Sciatic nerve (tissue), 2 donors: ENCODE measurements at places on chromosomes 6 and 20. TPM values are rescaled to one million over a fixed set of nuclear protein-coding genes. Genes with fewer than 3 reads are reported as not detected.
A peak's percentile ranks its signal among the peaks of the same experiment; 100 is the strongest.

Gene SLCO4A1
- total RNA-seq: 31.1 TPM

Gene SLC44A4
- total RNA-seq: 2.1 TPM

Gene ESR1
- 16.5 TPM for total RNA-seq

Gene IL17F
- total RNA-seq: not detected

Gene SNX3
- total RNA-seq: 145 TPM

DNA sequence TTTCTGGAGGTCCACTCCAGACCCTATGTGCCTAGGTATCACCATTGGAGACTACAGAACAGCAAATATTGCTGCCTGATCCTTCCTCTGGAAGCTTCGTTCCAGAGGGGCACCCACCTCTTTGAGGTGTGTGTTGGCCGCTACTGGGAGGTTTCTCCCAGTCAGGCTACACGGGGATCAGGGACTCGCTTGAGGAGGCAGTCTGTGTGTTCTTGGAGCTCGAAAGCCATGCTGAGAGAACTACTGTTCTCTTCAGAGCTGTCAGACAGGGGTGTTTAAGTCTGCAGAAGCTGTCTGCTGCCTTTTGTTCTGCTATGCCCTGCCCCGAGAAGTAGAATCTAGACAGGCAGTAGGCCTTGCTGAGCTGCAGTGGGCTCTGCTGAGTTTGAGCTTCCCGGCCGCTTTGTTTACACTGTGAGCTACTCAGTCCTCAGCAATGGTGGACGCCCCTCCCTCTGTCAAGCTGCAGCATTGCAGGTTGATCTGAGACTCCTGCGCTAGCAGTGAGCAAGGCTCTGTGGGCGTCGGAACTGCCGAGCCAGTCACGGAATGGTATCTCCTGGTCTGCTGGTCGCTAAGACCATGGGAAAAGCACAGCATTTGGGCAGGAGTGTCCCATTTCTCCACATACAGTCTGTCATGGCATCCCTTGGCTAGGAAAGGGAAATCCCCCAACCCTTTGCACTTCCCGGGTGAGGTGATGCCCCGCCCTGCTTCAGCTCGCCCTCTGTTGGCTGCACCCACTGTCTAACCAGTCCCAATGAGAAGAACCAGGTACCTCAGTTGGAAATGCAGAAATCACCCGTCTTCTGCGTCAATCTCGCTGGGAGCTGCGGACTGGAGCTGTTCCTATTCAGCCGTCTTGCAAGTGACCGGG, 32.5 kb upstream of the ASCC3 start:
- no peak for DNase-seq

DNA sequence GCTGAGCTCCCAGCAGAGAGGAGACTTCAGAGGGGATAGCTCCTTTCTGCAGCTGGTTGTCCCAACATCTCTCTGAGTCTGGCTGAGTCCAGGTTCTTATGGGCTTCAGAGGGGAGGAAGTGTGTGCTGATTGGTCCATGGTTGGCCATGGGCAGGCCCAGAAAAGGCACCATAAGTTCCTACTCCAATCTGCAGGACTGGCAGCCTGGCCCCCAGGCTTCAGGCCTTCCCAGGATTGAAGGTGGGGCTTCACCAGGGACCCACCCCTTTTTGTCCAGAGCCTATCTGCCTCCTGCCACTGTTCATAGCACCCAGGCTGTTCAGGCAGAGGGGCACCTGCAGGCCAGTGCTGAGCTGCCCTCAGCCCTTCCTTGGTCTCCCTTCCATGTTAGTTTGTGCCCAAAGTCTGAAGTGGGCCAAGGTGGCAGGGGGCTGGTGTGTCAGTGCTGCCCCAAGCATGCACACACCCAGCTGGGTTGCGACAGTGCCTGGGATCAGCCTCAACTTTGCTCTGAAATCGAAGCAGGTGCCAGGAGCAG, 21.6 kb upstream of the TOP1 start:
- no peak for DNase-seq

GRCh38 chr6:157552820-157553485, 172.0 kb downstream of the ZDHHC14 start:
- no peak for DNase-seq

DNA sequence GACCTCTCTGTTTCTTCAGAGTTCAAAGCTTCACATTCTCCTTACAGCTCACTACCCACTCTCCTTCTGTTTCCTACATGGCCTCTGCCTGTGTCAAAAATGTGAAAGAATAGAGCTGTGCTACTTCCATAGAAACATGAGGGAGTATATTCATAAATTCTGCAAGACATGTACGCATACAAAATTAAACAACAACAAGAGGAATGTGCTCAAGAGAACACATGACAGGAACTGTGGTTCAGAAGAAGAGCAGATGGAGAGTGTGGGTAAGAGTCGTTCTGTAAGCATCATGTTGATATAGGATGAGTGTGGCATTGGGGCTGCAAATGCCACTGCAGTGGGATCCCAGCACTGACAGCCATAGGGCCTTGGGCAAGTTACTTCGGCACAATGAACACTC, 266.6 kb upstream of the SASH1 start:
- no peak for DNase-seq

DNA sequence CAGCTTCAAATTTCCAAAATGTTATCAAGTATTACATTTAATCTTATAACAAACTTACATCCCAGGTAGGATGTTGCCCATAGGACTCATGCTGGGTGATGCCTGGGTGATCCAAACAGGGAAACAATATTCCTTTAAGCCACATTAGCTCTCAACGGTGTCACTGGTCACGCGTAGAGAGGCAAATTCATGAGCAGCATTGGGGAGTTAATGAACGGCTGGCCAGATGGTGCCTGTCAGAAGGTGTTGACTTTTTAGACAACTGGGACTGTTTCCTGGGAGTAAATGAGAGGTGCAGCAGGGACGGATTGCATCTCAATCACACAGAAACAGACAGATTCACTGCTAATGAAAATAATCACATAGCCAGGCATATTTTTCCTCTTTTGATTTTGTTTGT, 83.3 kb upstream of the ID4 start:
- DNase-seq: no peak

- no peak for DNase-seq
Observed at GRCh38 chr6:165751486-165751885, 88.4 kb upstream of the PDE10A start.

DNA sequence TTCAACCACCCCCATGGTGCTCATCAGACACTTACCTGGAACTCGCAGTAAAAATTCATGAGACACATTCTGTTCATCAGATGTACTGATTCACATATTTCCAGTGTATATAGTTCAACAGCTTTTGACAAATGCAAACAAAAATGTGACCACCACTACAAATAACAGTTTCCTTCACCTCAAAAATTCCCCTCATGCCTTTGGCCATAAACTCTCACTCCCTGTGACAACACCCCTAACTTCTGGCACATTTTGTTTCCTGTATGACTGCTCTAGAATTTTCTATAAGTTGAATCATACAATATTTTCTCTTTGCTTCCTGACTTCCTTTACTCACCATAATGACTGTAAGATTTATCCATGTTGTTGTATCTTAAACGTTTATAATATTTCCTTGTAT, 63.7 kb downstream of the C6orf118 start:
- DNase-seq: no peak

GRCh38 chr6:11076540-11076939, 17.1 kb upstream of the SMIM13 start:
- DNase-seq: no peak

DNA sequence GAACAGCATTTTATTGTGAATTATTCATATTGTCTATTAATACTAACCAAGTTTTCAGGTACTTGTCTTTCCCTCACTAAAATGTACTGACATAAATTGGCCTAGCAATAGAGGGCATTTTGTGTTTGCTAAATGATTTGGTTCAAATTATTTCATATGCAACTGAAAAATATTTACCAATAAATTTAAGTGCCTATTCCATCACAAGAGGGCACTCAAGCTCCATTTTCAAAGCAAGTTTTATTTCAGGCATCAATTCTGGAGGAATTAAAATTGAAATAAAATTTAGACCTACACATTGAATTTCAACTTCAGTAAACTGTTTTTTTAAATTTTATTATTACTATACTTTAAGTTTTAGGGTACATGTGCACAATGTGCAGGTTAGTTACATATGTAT, 114.3 kb upstream of the SYNCRIP start:
- DNase-seq: no peak

- peak; percentile 67 for DNase-seq
Observed at GRCh38 chr6:118980063-118980462, 45.1 kb upstream of the MCM9 start.

GRCh38 chr20:49270177-49270576, 7.7 kb downstream of the ZNFX1 start:
- no peak for DNase-seq

- DNase-seq: no peak
Observed at GRCh38 chr6:87184762-87185250, 29.4 kb downstream of the ZNF292 start.

DNA sequence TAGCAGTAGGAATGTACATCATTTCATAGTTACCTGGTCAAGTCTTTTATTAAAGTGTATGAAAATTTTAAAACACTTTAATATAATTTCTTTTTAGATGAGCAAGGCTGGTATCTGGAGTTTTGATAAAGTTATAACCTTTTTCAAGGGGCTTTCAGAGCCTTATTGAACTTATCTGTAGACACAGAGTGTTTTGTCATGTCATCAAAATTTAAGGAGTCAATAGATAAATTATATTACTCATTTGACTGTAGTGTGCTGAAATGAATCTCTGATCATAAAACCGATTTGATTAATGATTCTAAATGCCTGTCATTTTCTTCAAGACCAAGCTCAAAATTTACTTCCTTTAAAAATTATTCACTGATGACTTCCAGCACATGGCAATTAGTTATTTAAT, 125.6 kb downstream of the ARID1B start:
- DNase-seq: no peak

DNA sequence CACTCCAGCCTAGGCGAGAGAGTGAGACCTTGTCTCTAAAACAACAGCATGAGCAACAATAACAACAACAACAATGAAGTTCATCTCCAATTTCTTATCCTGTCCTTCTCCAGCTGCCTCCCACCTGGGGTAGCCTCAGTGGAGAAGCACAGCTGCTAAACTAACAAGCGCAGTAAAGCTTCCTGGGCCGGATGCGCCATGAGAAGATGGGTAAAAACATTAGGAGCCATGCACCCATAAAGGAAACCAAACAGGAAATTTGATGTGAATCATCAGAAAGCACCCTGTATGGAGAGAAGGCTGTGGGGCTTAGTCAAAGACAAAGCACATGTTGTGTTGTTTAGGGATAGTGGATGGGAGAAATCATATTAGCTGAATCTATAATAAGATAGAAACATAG, 61.1 kb upstream of the CCN6 start:
- no peak for DNase-seq

DNA sequence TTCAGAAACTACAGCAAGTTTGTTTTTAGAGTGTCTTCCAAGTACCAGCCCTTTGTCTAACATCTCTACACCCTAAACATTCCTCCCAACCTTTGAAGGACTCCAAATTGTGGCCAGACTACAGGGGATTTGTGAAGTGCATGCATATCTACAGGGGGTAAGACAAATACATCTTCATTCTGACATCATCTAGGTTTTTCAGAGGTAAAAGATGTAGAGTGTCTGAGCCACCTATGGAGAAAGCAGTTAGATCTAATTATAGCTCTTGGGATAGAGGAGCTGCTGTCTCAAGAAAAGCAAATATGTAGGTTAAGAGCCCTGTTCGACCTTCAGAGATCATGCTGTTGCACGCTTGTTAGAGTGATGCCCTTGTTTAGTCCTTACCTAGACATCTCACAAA, 617.7 kb upstream of the AGPAT4 start:
- no peak for DNase-seq

GRCh38 chr6:136609873-136610706, 59.9 kb upstream of the MAP7 start:
- no peak for DNase-seq

GRCh38 chr6:26030716-26031115, 56.5 kb upstream of the HFE start:
- DNase-seq: no peak
